ENCODE measurements at places on chromosomes 1 and 21.

DNA sequence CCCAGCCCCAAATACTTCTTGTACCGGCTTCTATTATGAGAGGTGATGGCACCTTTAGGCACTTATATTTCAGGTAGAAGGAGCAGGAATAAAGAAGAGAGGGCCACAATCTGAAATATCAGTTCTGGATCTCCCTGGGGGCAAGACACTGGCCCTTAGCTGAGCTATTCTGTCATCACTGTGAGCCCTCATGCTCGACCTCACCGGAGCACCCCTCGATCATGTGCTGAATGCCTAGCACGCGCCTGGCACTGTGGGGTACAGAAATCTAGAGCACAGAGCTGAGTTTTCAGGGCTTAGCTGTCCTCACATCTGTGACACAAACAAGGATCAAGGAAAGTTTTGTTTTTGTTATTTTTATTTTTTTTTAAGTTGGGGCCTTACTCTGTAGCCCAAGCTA lies 7.6 kb upstream of the MX1 start:
- DNase-seq = no peak

DNA sequence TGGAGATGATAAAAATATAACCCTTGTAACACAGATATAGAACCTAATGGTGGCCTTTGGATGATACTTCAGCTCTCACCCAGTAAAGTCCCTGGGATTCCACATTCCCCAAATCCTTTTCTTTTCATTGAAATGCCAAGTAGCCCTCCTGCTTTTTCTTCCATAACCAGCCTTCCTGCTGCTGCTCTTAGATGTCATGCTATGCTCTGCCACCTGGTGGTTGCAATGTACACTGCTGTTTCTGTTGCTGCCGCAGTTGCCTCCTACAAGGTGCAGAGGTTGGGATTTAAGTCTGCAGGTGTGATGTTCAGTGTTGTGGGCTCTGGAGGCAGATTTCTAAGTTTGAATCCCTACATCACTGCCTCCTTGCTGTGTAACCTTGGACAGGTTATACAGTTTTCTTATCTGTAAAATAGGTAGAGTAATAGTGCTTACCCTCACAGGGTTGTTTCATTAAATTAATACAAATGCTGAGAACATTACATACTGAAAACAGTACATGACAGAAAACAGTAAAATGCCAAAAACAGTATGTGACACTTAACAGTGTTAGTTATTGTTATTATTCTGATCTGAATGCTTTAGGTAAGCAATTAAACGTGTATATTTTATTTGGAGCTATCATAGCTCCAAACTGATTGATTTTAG lies 64.3 kb downstream of the CAMSAP2 start:
- peak; percentile 78 for DNase-seq

GRCh38 chr1:32695098-32695904 lies 7.3 kb downstream of the SYNC start:
- DNase-seq = peak; percentile 74

DNA sequence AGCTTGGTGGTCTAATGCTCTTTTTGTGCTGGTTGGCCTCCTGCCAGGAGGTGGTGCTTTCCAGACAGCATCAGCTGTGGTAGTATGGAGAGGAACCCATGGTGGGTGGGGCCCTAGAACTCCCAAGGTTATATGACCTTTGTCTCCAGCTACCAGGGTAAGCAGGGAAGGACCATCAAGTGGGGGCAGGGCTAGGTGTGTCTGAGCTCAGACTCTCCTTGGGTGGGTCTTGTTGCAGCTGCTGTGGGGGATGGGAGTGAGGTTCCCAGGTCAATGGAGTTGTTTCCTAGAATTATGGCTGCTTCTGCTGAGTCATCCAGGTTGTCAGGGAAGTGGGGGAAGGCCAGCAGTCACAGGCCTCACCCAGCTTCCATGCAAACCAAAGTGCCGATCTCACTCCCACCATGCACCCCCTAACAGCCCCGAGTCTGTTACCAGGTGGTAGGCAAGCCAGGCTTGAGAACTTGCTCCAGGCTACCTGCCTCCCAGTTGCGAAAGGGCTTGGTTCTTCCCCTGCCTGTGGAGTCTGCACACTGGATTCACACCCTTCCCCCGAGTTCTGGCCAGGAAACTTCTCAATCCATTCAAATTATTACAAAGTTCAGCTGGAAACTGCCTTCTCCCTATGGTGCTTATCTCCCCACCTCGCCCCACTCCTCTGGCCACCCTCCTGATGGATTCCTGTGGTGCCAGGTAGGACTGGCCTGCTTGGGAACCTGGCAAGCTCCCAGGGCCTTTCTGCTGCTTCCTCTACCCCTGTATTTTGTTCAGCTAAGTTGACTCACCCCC lies 37.8 kb downstream of the DRAM2 start:
- no peak for DNase-seq

DNA sequence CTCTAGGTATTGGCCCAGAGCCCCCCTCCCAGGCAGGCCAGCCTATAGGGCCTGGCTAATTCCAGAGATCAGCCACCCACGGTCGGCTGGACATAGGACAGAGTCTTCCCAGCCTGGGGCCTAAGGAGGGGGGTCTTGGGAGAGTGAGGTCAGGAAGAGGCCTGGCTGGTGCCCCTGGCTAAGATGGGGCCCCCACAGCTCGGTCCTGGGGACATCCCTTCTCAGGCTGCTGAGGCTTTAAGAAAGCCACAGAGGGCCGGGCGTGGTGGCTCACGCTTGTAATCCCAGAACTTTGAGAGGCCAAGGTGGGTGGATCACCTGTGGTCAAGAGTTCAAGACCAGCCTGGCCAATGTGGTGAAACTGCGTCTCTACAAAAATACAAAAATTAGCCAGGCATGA lies 2.5 kb downstream of the C1orf167 start:
- no peak for DNase-seq

- DNase-seq = peak; percentile 21
These were observed 16.8 kb upstream of the STMN1 start for GRCh38 chr1:25922971-25923552.

- no peak for DNase-seq
These were observed 7.1 kb downstream of the C1orf226 start for GRCh38 chr1:162388615-162389014.

DNA sequence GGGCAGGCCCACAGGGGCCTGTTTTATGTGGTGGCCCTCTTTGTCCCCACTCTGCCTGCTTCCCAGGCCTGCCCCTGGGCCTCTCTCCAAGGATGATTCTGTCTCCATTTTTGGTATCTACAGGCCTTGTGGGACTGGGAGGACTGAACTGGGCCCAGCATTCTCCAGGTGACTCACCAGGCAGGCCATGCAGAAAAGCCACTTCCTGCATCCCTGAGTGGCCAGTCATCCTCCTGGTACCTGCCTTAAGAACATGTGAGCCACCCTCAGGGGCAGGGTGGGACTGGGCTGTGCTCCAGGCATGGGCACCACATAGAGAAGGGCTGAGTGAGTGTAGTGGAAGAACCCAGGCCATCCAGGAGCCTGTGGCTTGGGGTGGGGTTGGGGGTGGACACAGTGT lies 20.0 kb upstream of the BCAR3 start:
- peak; percentile 100 for DNase-seq

DNA sequence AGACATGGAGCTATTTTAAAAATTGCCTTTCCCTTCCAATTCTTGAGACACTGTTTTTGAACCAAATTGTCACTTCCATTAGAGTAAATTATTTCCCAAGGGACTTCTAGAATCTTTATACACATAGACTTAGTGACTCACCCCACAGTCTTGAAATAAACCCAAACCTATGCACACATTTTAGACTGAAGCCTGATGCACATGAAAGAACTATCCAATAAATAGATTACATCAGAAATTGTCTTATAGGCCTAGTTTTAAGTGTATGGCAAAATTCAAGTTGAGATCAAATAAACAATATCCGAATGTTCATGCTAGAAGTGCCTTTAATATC lies 32.2 kb upstream of the ZNF326 start:
- peak; percentile 66 for DNase-seq

- DNase-seq = peak; percentile 72
These were observed 149.7 kb downstream of the LYPLAL1 start for GRCh38 chr1:219323426-219323825.

DNA sequence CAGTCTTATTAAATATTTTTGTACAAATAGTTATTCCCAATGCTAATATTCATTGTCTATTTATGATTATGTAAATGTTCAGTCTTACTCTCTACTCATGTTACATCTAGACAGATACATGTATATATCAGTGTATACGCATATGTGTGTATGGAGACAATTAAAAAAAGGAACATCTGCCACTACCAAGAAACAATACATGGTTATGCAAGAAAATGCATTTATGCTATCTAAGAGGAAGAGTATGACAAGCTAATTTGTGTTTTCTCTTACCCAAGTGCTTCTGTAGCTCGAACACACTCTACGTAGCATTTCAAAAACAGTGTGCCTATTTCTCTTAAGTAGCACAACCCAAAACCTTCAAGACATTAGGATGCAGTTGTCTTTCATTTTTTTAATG lies 6.1 kb upstream of the RLF start:
- DNase-seq = no peak

GRCh38 chr21:38041493-38041892 lies 125.2 kb upstream of the KCNJ6 start:
- DNase-seq = no peak

DNA sequence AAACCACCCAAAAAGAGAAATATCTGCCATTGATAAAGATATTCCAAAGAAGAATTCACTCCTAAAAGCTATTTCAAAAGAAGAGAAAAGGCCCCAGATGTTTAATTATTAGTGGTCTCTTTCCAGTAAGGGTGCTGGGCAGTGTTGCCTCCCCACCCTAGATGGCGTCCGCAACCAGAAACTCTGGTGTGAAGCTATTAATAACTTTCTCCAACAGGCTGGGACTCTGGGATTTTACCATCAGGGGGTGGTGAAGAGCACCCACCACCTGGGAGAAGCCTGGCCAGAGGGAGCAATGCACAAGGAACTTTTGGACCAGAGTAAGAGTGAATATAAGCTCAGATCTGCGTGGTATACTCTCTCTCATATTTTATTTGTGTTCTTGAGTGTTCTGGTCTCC lies 115.4 kb upstream of the TIAM1 start:
- DNase-seq = no peak

- DNase-seq = no peak
These were observed 7.9 kb upstream of the TIPRL start for GRCh38 chr1:168170564-168171508.

GRCh38 chr1:20493839-20494608 lies 8.0 kb upstream of the CAMK2N1 start:
- peak; percentile 81 for DNase-seq

DNA sequence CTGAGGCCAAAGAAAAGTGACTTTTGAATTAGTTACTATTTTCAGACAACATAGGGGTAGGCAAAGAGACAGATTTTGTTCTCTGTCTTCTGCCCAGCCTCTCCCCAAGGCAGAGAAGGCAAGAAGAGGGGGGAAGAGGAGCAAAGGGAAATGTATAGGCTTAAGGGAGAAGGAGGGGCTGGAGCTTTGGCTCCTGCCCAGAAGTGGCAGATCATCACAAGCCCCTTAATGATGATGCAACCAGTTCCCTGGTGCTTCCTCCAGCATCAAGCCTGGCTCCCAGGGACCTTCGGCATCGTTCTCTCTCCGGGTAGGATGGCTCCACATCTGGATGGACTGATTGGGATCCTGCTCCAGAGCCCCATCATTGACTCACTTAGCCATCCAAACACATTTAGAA lies 112.8 kb downstream of the KCND3 start:
- no peak for DNase-seq

DNA sequence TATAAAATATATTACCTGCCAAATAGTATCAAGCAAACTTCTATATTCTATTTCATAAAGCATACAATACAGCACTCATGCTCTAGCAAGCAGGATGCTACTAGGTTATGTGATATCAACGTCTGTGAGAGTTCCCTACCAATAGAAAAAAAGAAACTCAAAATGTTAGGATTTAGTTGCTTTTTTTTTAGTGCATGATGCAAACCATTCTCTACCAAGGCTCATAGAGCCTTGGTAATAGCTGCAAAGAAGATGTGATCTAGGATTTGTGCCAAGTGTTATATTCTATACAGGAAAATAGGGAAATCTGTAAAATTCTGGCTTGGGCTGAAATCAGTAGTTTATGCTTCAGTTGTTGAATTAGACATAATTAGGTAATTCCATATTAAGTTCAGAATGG lies 394.4 kb downstream of the DSCAM start:
- DNase-seq = no peak

GRCh38 chr1:55272994-55273393 lies 57.8 kb upstream of the USP24 start:
- no peak for DNase-seq

- no peak for DNase-seq
These were observed 203.1 kb downstream of the DENND1B start for GRCh38 chr1:197572169-197572568.

- no peak for DNase-seq
These were observed 282.8 kb upstream of the PROX1 start for GRCh38 chr1:213704941-213705340.

- no peak for DNase-seq
These were observed 257.7 kb upstream of the SGIP1 start for GRCh38 chr1:66276218-66276617.

DNA sequence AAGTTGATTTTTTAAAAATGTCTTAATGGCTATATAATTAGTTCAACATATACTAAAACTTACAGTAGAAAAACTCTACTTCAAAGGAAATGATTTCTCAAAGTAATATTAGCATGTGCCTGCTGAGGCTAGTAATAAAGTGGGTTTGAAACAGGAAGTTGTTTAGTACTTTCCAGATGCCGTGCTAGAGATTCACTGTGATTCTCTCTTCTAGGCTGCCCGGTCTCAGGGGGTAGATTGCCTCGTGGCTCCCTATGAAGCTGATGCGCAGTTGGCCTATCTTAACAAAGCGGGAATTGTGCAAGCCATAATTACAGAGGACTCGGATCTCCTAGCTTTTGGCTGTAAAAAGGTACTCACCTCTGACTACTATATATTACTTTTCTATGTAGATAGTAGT lies 9.1 kb downstream of the EXO1 start:
- DNase-seq = no peak

DNA sequence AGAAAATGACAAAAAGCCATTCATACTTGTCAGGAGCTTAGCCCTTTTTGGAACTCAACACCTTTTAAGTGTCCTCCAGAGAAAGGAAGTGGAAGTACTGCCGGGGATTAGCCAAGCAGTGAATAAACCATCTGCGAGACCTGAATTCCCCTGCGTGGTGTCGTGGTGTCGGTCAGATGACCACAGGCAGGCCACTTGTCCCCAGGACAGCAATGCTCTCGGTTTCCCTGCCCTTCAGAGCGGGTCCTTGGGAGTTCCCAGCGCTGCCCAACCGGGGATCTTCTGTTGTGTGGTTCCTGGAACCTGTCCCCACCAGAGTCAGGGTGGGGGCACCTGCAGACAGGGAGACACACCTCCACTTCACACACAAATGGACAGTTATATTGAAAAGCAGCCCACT lies 9.2 kb downstream of the GPR157 start:
- DNase-seq = no peak

DNA sequence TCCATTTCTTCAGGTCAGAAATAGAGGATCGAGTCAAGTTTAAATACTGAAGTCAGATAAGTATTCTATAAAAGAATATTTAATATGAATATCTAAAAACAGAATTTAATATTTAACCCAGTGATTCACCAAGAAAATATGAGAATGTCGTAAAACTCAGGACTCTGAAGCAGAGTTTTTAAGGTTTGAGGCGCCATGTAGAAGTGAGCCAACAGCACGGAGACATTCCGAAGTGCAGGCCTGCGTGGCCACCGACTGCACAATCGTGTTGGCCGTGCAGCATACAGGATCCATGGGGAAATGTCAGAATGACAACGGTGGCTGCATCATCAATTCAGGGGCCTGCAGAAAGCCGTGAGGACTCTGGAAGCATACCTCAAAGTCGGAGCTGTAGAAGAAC lies 23.4 kb downstream of the MRAP start:
- DNase-seq = no peak

GRCh38 chr1:6288665-6289064 lies 27.8 kb upstream of the GPR153 start:
- no peak for DNase-seq
